SK-N-SH (cell line): ENCODE measurements at places on chromosomes 3 and 15. TPM values are rescaled to one million over a fixed set of nuclear protein-coding genes. Genes with fewer than 3 reads are reported as not detected.

Gene COL8A1
- polyA plus RNA-seq, result 4.0 and 16.7 TPM in 2 replicates

Gene ADAMTS7
- polyA plus RNA-seq, result 12.7 and 17.9 TPM in 2 replicates

Gene VEPH1
- 6.0 and 11.3 TPM in 2 replicates for polyA plus RNA-seq

Gene PRR20G
- not detected in 2 replicates for polyA plus RNA-seq

Gene ISLR2
- polyA plus RNA-seq, result 0.56 and 0.58 TPM in 2 replicates

Gene UROC1
- polyA plus RNA-seq, result not detected in 2 replicates

GRCh38 chr3:22113453-22113852 is 362.4 kb upstream of the ZNF385D start:
- no peak overlapping the region for H3K4me3 ChIP-seq
- no peaks in the 10 kb centered on the region for H3K36me3 ChIP-seq
- no peaks in the 10 kb centered on the region for H3K27me3 ChIP-seq
- no peaks in the 10 kb centered on the region for H3K4me1 ChIP-seq
- no peak overlapping the region for H3K27ac ChIP-seq

- no peak overlapping the region for H3K4me3 ChIP-seq
- H3K4me1 ChIP-seq, result no peaks in the 10 kb centered on the region
- H3K36me3 ChIP-seq, result no peaks in the 10 kb centered on the region
- no peak for DNase-seq
- no peaks in the 10 kb centered on the region for H3K27me3 ChIP-seq
These were observed 212.2 kb upstream of the GPR149 start for GRCh38 chr3:154642145-154642544.

DNA sequence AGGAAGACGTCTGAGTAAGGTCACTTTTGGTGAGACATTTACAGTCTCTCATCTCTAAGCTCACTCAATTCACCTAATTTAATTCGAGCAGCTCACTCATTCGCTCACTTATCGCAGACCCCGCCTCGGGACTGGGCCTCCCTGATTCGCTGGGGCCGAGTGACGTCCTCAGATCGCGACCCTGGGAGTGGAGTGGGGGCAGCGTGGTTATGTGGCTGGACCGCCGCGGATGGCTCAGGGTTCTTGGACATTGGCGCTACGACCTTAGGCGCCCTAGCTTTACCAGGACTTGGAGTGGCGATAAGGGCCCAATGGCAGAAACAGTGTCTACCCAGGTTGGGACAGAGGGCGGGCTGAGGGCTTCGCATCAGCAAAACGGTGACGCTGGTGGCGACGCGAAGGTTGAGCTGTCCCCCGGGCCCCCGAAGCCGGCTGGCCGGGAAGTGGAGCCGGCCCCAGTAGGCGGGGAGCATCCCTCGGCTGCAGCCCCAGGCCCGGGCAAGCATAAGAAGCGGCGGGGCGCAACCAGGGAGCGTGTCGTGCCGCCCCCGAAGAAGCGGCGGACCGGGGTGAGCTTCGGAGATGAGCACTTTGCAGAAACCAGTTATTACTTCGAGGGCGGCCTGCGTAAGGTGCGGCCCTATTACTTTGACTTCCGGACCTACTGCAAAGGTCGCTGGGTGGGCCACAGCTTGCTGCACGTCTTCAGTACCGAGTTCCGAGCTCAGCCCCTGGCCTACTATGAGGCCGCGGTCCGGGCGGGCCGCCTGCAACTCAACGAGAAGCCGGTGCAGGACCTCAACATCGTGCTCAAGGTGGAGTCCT is at the start of gene RPUSD2:
TSS of gene RPUSD2 (plus strand) at position 171 of the 825 bp plus-strand sequence. CDS start at position 210, 39 bp downstream.
- peak; percentile 97 for DNase-seq
- peak within 1 kb of the TSS; percentile 88 for H3K4me3 ChIP-seq

DNA sequence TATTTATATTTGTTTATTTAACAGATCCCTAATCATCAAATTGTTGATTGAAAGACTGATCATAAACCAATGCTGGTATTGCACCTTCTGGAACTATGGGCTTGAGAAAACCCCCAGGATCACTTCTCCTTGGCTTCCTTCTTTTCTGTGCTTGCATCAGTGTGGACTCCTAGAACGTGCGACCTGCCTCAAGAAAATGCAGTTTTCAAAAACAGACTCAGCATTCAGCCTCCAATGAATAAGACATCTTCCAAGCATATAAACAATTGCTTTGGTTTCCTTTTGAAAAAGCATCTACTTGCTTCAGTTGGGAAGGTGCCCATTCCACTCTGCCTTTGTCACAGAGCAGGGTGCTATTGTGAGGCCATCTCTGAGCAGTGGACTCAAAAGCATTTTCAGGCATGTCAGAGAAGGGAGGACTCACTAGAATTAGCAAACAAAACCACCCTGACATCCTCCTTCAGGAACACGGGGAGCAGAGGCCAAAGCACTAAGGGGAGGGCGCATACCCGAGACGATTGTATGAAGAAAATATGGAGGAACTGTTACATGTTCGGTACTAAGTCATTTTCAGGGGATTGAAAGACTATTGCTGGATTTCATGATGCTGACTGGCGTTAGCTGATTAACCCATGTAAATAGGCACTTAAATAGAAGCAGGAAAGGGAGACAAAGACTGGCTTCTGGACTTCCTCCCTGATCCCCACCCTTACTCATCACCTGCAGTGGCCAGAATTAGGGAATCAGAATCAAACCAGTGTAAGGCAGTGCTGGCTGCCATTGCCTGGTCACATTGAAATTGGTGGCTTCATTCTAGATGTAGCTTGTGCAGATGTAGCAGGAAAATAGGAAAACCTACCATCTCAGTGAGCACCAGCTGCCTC is 14.7 kb downstream of the THBS1 start:
- H3K27me3 ChIP-seq, result no peaks in the 10 kb centered on the region
- DNase-seq, result no peak
- peaks cover 70% of the 10 kb centered on the region for H3K36me3 ChIP-seq
- H3K4me3 ChIP-seq, result no peak overlapping the region
- H3K27ac ChIP-seq, result peak overlapping the region; percentile 60

DNA sequence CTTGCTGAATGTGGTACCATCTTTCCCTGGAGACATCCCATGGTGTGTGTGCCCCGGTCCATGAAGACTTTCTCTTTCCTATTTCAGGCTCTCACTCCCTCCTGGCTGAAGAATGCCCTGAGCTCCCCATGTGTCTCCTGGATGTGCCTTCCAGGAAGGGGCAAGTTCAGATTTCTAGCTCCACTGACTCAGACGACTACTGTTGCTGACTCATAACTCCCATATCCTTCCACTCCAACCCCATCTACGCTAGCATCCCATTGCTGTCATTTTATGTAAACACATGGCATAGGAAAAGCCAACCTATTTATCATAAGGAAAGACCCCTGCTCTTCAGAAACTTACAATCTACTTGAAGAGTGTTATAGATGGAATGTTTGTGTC is 95.0 kb downstream of the ADCY5 start:
- no peak for DNase-seq
- no peaks in the 10 kb centered on the region; the same call in 1 of the 2 replicates for H3K4me1 ChIP-seq
- H3K27me3 ChIP-seq, result peaks cover 21% of the 10 kb centered on the region
- no peak overlapping the region for H3K27ac ChIP-seq
- H3K36me3 ChIP-seq, result no peaks in the 10 kb centered on the region
- H3K4me3 ChIP-seq, result no peak overlapping the region

- no peak overlapping the region for H3K27ac ChIP-seq
- DNase-seq, result no peak
- no peak overlapping the region for H3K4me3 ChIP-seq
- no peaks in the 10 kb centered on the region for H3K27me3 ChIP-seq
These were observed 86.0 kb upstream of the NDN start for GRCh38 chr15:23773093-23773492.

DNA sequence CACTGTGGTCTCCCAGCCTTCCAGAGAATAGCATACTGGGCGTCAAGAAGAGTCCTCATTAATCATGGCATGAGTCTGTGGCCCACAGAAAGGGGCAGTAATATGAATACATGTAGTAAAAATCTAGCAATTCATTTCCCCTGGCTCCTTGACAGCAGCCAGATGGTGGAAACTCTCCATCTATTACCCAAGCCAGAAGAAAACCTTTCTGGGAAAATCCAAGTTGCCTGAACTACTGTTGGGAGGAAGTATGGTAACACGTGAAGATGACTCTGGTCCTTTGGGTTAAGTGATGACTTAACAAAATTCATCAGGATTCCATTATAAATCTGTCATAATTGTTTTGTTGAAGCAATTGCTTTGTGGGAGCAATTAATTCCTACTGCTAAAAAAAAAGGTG is 530.5 kb downstream of the FHIT start:
- no peaks in the 10 kb centered on the region for H3K27me3 ChIP-seq
- no peak overlapping the region for H3K4me3 ChIP-seq
- H3K36me3 ChIP-seq, result no peaks in the 10 kb centered on the region
- H3K27ac ChIP-seq, result no peak overlapping the region

DNA sequence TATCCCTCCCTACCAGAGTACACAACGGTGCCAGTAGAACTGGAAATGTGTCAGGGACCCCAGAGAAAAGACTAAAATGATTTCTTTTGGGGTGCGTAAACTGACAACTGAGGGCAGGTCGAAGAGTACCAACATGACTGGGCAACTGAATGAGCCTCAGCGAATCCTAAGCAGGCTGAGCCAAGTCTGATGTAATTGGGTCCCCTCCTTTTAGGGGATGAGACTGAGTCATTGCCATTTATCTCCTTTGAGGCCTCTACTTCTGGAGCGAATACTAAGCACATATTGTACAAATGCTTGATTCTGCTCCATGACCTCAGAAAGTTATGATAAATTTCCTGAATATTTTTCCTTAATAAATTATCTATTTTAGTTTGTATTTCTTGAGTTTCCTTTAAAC is 17.3 kb upstream of the GPR156 start:
- no peak for DNase-seq
- no peak overlapping the region for H3K27ac ChIP-seq
- no peak overlapping the region for H3K4me3 ChIP-seq
- H3K4me1 ChIP-seq, result no peaks in the 10 kb centered on the region

GRCh38 chr15:67199881-67200763 is 54.3 kb downstream of the AAGAB start:
- no peak for DNase-seq
- H3K36me3 ChIP-seq, result peaks cover 27% of the 10 kb centered on the region
- H3K27ac ChIP-seq, result peak overlapping the region; percentile 1; the same call in 1 of the 2 replicates
- no peak overlapping the region for H3K4me3 ChIP-seq
- H3K4me1 ChIP-seq, result no peaks in the 10 kb centered on the region

DNA sequence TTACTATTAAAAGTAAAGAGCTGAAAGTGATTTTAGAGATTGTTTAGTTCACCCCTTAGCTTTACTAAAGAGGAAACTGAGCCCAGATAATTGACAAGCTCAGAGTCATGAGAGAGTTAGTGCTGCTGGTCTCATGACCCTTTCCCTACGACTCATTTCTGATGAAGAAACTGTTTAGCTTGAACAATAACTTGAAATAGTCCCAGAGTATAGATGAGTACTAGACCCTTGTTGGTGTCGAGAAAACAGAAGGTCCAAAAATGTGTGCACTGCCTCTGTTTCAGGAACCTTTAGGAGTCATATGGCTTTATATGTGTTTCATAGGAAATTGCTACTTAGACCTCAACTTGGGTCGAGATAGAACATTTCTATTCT is 58.2 kb downstream of the IL16 start:
- H3K4me1 ChIP-seq, result no peaks in the 10 kb centered on the region
- DNase-seq, result no peak
- 0 out of 2 replicates have a peak, but pooled peaks cover 8% of the 10 kb centered on the region for H3K27me3 ChIP-seq
- no peak overlapping the region for H3K27ac ChIP-seq
- H3K4me3 ChIP-seq, result no peak overlapping the region

GRCh38 chr3:195550723-195551122 is 7.6 kb upstream of the PPP1R2 start:
- H3K27me3 ChIP-seq, result 0 out of 2 replicates have a peak, but pooled peaks cover 12% of the 10 kb centered on the region
- no peaks in the 10 kb centered on the region for H3K36me3 ChIP-seq
- H3K27ac ChIP-seq, result no peak overlapping the region
- peaks cover 12% of the 10 kb centered on the region for H3K4me1 ChIP-seq
- H3K4me3 ChIP-seq, result no peak overlapping the region
- DNase-seq, result no peak

GRCh38 chr3:176974279-176974678 is 223.0 kb downstream of the TBL1XR1 start:
- no peaks in the 10 kb centered on the region for H3K4me1 ChIP-seq
- no peaks in the 10 kb centered on the region for H3K36me3 ChIP-seq
- no peaks in the 10 kb centered on the region for H3K27me3 ChIP-seq
- DNase-seq, result no peak
- H3K4me3 ChIP-seq, result no peak overlapping the region
- H3K27ac ChIP-seq, result no peak overlapping the region

GRCh38 chr3:134699721-134700120 is 48.9 kb upstream of the KY start:
- H3K4me3 ChIP-seq, result no peak overlapping the region
- H3K36me3 ChIP-seq, result no peaks in the 10 kb centered on the region
- H3K4me1 ChIP-seq, result no peaks in the 10 kb centered on the region

DNA sequence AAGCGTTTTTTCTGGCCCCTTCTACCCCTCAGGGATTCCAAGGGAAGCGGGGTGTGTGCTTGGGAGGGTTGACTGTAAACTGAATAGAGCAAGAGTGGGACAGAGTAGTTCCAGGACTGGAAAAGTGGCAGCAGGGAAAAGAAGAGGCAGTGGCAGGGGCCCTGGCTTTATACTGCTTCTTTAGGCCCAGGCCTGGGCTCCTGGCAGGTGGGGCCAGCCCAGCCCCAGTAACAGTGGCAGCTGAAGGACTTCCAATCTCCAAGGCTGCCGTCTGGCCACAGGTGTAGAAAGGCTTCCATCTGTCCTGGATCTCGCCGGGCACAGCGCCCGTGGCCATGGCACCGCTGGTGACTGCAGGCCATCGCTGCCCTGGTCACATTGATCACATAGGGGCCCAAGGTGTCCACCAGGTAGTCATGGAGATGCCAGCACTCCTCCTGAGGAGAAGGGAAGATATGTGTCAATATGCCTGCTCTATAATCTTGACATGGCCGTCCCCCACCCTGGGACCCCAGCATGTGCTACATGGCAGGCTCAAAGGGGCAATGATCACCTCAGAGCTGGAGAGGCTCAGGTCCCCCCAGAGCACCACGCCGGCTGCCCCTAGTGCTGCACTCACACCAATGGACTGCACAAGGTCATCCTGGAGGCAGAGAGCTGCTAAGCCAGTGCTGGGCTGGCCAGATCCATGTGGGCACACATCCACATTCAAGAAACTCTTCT is 1.0 kb upstream of the IFRD2 start:
- H3K27me3 ChIP-seq, result no peaks in the 10 kb centered on the region
- H3K27ac ChIP-seq, result peak overlapping the region; percentile 39; the same call in 1 of the 2 replicates
- peak overlapping the region; percentile 45 for H3K4me3 ChIP-seq
- H3K4me1 ChIP-seq, result 0 out of 2 replicates have a peak, but pooled peaks cover 6% of the 10 kb centered on the region

DNA sequence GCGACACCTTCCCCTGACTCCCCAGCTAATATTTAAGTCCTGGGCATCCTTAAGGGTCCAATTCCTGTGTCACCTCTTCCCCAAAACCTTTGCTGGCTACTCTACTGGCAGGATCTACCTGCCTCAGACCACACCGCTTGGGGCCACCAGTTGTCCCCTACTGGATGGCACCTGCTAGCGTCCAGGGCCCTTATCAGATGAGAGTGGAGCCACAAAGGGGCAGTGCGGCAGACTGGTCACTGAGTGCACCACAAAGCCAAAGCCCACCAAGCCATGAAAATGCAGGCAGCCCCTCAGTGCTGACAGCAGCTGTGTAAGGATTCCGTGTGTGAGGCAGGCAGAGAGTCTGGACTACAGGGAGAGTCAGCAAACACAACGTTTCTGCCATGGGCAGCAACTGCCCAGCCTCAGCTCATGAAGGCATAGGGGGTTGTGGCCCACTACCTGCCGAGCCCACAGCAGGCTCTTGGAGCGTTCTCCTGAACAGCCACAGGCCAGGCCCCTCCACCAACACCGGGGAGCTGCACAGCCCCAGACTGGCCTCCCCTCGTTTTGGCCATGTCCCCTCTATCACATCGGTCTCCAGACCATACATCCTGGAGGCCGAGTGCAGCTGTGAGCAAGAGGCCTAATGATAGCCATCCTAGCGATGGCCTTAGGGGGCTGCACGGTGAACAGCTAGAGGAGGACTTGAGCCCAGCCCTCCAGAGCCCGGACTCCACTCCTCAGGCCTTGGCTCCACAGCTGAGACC is 32.3 kb downstream of the ALDH1L1 start:
- DNase-seq, result no peak
- H3K4me1 ChIP-seq, result no peaks in the 10 kb centered on the region
- H3K4me3 ChIP-seq, result no peak overlapping the region
- H3K27me3 ChIP-seq, result peaks cover 14% of the 10 kb centered on the region; the same call in 1 of the 2 replicates
